ENCODE measurements at places on chromosomes 7 and 10. TPM values are rescaled to one million over a fixed set of nuclear protein-coding genes. Genes with fewer than 3 reads are reported as not detected.

DNA sequence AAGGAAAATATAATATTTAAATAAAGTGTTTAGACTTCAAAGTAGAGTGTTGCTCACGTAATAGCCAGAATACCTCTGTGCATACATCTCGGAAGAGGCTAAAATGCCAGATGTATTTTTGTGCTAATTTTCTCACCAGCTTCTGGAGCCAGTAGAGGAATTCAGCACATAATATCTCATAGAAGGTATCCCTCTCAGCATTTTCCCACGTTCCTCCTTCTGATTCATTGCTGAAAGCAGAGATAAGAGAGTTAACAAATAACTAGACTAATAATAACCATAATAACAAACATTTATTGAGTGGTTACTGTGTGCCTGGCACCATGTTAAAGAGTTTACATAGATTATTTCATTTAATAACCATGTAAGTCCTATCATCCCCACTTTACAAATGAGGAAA, 123.6 kb downstream of the VTI1A start:
- no peak for DNase-seq

- no peak for DNase-seq
Observed at GRCh38 chr7:22681852-22682657, 44.9 kb upstream of the IL6 start.

- no peak for DNase-seq
Observed at GRCh38 chr10:65581426-65582026, 1344.3 kb upstream of the LRRTM3 start.

Gene ITGB8
- total RNA-seq = 154 TPM

DNA sequence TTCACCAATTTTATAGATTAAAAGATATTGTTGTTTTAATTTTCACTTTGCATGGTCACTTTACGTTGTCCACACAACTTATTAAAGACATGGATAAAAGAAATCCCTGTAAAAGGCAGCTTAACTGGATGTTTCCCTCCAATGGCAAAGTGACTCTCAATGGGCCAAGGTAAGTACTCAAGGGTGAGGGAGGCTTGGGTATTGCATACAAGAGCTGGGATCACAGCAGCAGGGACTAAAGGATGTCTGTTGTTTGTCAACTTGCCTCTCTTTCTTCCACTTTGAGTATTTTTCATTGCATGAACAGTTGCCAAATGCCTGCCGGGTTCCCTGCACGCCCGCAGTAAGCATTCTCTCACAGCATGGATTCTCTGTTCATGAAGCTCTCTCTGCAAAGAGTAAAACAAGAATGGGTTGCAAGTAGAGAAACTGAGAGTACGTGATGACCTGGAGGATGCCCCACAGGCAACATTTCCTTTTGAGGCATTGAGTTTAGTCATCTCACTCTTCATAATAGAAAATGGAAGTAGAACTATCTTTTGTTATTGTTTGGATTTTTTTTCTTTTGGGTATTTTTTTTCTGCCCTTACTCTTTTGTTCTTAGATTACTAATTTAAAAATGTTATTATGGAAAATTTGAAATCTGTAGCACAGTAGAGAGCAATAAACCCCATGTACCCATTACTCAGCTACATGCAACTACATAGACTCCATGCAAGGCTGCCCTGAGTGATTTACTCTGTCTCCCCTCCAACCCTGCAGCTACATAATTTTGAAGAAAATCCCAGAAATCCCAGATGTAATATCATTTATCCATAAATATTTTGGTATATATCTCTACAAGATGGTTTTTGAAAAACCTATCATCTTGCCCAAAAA, 26.3 kb downstream of the GPR141 start:
- no peak for DNase-seq

GRCh38 chr7:128037880-128038619, 6.8 kb upstream of the LRRC4 start:
- DNase-seq = no peak

Gene THSD7A
- total RNA-seq = 6.9 TPM

Gene PRLHR
- not detected for total RNA-seq

- DNase-seq = no peak
Observed at GRCh38 chr10:64996886-64997285, 1475.7 kb downstream of the REEP3 start.

DNA sequence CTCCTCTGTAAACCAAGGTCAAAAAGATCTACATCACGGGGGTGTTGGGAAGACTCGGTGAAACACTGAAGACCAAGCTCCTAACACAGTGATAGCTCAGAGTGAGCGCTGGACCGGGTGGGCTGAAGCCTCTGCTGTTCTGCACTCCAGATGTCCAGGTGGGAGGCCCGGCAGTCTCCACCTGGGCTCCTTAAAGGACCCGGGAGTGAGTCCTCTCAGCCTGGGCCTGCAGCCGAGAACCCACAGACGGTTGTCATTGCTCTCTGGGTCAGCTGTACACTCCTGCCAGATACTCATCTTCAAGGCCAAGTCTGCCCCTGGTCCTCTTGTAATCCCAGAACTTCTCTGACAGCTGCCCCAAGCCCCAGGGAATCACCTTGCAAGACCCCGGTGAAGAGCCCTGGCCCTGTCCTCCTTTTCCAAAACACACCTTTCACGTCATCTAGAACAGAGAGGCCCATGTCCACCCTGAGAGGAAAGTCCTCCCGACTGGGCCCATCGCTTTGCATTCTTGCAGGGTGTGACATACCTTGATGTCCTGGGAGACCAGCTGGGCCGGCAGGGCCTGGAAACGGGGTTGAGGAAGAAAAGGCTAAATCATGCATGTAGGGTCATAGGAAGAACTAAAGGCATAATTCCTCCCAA, 43.7 kb downstream of the COL17A1 start:
- DNase-seq = no peak

GRCh38 chr7:98629001-98629431, 11.9 kb downstream of the NPTX2 start:
- no peak for DNase-seq

GRCh38 chr7:2567679-2568278, 9.0 kb downstream of the IQCE start:
- DNase-seq = no peak

DNA sequence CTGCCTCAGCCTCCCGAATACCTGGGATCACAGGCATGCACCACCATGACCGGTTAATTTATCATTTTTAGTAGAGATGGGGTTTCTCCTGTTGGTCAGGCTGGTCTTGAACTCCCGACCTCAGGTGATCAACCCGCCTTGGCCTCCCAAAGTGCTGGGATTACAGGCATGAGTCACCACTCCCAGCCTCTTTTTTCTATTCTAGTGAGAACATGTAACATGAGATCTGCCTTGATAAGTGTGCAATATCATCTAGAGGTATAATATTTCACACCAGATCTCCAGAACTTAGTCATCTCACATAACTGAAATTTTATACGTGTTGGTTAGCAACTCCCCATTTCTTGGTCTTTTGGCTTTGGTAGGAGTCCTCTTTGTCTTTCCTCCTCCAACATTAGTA, 656.9 kb downstream of the CNTNAP2 start:
- no peak for DNase-seq

DNA sequence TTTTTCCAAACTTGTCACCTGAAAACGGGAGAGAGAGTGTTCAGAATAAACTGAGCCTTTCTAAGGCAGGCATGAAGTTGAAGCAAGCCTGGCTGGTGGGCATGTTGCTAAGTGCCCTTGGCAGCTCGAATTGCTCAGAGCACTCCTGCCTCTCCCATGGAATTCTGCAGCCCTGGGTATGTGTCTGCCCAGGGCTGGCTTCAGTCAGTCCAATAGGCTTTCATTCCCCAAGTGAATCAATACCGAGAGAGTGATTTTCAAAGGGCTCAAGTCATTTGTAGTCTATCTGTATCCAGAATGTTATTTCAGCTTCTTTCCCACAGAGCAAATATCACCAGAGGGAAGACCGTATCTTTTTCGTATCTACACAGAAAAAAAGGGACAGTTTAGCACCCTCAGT, 415.5 kb upstream of the COBL start:
- no peak for DNase-seq

Gene OR9A4
- not detected for total RNA-seq

DNA sequence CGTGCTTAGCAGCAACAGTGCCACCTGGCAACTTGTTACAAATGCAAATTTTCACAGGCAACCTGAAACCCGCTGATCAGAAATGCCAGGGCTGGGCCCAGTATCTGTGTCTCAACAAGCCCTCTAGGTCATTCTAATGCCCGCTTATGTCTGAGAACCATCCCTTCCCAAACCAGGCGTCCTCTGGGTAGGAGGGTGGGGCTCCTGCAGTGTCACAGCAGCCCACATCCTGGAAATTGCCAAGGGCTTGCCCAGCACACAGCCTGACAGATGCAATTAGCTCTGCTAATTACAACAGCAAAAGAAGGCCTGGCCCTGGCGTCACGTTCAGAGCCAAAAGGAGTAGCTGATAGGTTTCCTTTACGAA, 15.9 kb downstream of the ITPRIP start:
- DNase-seq = no peak

- no peak for DNase-seq
Observed at GRCh38 chr7:12210179-12211053, 678 bp upstream of the TMEM106B start.

- DNase-seq = no peak
Observed at GRCh38 chr7:112701456-112701855, 88.7 kb downstream of the TMEM168 start.

Gene CCSER2
- total RNA-seq = 61.2 TPM

DNA sequence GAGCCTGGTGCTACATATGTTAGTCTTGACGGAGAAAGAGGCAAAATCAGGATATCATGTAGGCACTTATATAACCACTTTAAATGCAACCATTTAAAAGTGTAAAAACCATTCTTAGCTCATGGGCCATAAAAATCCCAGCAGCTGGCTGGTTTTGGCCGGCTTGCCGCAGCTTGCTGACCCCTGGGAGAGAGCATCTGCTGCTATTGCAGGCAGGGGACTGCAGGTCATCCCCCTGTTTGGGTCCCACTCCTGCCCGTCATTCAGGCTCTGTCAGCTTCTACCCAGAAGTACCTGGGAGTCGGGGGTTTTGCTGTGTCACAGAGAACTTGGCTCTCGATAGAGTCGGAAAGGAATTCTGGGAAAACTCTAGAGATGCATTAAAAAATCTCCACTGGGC, 187.4 kb downstream of the CUX1 start:
- DNase-seq = no peak

DNA sequence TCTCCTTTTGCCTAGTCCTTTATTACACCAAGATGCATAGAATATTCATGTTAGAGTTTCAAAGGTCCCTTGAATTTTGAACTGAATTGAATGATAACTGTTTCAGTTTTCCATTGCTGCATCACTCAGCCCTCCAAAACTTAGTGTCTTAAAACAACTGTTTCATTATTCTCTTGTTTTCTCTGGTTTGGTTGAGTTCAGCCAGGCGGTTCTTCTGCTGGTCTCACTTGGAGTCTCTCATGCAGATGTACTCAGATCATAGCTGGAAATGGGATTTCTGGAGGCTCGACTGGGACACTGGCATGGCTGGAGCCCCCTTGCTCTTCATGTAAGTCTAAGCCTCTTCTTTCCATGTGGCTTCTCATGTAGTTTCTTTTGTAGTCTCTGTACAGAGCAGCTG, 107.2 kb upstream of the MKI67 start:
- no peak for DNase-seq

DNA sequence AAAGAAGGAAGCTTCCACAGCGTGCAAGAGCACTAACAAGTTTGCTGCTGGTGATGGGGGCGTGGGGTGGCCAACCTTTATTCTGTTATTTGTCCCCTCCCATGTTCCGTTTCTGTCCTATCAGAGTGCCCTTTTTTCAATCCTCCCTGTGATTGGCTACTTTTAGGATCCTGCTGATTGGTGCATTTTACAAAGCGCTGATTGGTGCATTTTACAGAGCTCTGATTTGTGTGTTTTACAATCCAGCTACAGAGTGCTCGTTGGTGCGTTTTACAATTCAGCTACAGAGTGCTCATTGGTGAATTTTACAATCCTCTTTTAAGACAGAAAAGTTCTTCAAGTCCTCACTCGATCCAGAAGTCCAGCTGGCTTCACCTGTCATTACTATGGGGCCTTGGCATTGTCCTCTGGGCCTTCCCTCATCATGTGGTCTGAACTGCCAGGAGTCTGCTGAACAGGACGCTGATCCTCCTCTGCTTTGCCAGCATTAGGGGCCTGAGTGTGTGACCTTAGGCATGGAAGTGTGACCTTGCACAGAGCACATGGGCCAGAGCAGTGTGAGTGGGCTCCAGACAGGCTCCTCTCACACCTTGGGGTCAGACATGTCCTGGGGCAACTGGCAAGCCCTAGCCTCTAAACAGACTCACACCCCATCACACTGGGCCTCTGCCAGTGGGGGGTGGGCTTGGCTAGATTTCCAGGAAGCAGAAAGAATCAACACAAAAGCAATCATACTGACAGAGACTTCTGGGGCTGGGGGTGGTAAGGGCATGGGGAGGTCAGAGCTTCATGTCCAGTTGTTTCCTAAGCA, 167.4 kb downstream of the PTPN20 start:
- DNase-seq = no peak
